ENCODE measurements at places on chromosomes 3 and 15.
A peak's percentile ranks its signal among the peaks of the same experiment; 100 is the strongest.

- DNase-seq = no peak
Observed at GRCh38 chr3:120276767-120277166, 8.3 kb downstream of the GPR156 start.

DNA sequence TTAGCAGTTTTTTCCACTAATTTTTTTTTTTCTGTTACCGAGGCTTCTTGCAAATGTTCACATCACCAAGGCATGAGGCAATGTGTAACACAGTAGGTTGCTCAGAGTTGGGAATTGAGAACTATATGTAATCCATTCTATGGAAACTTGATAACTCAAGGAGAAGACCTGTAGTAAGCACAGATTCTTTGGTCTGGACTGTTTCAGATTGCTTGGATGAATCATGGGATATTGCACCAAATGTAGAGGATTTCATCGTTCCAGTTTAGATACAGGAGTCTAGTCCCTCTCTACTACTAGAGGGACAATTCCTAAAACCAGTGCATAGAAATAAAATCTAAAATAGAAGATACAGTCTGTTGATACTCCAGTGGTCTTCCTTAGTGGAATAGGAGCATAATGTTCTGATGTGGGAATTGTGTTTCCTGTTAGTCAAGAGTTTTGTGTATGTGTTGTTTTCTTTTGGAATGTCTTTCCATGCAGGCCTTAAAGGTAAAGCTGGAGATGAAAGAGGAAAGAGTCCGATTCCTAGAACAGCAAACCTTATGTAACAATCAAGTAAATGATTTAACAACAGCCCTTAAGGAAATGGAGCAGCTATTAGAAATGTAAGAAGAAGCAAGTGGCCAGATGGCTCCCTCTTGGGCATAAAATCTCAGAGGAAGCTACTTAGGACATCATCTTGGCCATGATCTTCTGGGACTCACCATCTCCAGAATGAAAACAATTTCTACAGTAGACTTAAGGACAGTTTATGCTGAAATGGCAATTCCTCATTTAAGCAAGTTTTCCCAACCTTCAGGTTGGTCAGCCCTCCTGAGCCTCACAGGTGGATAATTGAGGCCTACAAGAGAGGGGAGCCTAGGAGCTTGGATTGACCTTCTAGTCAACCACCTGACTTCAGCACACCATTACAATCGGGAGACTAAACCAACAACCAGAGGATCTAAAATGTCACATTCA is 10.7 kb downstream of the KNSTRN start:
- no peak for DNase-seq

- no peak for DNase-seq
Observed at GRCh38 chr3:46359733-46360493, 6.0 kb downstream of the CCR2 start.

DNA sequence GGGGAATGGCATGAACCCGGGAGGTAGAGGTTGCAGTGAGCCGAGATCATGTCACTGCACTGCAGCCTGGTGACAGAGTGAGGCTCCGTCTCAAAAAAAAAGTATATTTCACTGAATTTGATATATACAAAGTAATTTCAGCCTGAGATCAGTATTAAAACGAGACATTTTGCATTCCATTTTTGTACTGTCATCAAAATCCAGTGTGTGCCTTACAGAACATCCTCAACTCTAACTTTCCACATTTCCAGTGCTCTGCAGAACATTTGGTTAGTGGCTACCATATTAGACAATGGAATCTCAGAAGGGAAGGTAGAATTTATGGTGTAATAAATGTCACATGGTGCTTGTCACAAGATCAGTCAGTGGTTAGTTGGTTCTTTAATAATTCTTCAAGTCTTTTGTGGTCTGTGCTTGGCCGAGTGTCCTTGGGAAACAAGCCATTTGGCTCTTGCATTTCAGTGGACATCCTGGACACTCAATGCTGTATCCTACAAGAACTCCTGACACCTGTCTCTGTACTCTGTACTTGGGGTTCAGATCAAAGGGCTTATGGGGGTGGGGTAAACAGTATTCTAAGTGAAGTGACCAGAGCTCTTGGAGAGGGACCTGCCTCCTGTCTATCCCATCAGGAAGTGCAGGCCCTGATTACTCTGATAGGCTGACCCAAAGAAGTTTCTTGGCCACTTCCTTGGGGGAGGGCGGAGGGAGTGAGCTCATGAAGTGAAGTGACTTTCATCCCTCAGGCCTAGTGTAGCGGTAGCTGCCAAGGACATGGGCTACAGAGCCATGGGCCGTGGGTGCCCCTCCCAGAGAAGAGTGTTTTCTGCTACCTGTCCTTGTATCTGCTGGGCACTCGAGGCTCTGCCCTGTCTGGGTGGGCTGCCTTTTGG is 3.7 kb downstream of the ACVR2B start:
- no peak for DNase-seq

- DNase-seq = no peak
Observed at GRCh38 chr15:90402223-90402622, 14.2 kb downstream of the IQGAP1 start.

- no peak for DNase-seq
Observed at GRCh38 chr3:68664276-68664675, 268.1 kb downstream of the TAFA4 start.

- DNase-seq = peak; percentile 83
Observed at GRCh38 chr3:53255775-53256703, at the start of gene TKT. Gene TKT, minus strand, starts transcription at chr3:53256022. Its CDS starts 80 bp downstream, at chr3:53255942.

DNA sequence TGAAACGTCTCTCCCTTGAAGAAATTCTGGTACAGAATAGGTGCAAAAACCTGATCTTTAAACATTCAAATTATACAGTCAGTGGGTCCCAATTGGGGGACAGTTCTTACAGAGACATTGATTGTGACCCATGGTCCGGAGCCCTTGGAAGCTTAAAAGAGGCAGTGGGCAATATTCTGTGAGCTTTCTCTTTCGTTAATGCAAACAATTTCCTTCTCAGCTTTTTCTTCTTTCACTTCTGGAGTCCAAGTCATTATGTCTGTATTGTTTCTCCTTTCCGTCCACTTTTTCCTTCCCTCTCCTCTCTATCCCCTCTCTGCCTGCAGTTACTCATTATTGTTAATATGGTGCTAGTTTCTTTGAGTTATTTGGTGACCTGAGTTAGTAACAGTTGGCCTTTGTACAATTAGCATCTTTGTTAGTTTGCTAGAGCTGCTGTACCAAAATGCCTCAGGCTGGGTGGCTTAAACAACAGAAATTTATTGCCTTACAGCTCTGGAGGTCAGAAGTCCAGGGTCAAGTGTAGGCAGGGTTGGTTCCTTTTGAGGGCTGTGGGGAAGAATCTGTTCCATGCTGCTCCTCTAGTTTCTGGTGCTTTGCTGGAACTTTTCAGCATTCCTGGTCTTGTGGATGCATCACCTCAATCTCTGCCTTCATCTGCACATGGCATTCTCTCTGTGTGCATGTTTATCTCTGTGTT is 102.6 kb downstream of the GMPS start:
- no peak for DNase-seq

DNA sequence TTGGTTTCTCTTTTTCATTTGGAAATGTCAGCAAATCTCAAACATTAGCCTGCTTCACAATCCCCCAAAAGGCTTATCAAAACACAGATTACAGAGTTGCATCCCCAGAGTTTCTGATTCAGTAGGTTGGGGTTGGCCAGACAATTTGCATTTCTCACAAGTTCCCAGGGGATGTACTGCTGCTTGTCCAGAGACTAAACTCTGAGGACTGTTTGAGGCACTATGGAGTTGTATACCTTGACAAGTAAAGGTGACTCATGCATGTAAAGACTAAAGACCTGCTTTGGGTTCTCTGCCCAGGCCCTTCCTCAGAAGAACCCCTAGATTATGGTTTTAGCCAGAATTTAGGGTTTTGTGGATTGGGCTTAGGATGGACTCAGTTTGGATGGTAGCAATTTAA is 151.1 kb upstream of the ARHGEF26 start:
- no peak for DNase-seq

- DNase-seq = no peak
Observed at GRCh38 chr3:169362868-169363267, 300.6 kb downstream of the MECOM start.

DNA sequence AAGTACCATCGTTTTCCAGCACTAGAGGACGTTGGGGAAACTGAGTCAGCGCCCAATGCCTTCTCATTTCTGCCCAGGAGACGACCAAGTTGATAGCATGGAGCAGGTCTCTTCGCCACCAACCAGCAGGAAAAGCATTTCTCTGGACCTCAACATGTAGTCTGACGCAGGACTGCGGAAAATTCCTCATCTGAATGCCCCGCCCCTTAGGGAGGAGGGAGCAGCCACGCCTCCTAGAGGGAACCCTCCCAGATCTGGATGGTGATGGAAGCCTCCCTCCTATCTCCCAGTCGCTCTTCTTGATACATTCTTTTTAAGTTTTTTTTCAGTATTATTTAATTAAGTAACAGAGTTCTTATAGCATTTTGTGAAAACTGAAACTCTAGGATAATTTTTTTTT is 17.4 kb upstream of the MINDY4B start:
- no peak for DNase-seq

DNA sequence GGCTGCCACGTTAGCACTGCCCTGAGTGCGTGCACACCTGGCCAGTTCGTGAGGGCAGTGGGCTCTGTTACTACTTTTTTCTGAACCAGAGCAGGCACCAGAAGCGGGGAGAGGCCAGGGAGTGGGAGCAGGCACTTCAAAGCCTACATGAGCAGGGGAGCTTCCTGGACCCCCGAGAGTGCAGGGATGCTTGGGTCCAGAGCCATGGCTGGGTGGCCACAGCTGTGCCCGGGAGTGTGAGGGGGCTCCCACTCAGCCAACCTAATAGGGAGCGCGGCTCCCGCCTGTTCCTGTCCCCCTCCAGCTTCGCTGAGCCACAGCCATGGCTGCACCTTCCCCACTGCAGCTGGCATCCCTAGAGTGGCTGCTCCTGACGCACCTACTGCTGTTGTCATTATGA is 1423.3 kb downstream of the SI start:
- no peak for DNase-seq

GRCh38 chr3:181999314-181999713 is 287.6 kb downstream of the SOX2 start:
- no peak for DNase-seq

DNA sequence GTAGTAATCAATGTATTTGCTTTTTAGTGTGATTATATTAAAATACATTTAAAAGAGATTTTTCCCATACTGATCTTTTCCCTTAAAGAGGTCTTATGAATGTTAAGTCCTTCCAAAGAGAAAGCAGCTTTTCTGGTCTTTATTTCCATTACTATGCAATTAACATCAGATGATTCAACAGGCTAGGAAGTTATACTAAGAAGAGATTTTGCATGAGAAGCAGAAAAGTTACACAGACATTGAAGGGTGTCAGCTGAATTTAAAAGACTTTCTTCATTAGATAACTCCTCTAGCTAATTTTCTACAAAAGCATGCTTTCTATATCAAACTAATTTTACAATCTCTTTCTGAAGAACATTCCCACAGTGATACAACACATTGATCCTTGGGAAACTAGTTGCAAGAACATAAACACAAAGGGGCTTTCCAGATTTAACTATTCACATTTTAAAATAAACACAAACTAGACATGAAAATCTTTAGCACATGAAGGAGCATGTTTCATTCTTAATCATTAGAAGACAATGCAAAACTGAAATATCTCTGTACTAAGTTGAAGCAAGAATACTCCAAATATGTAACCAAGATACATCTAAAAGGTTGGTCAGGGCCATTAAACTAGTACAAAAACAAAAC is 965.8 kb downstream of the ROBO1 start:
- DNase-seq = no peak

GRCh38 chr3:6022621-6023020 is 835.1 kb downstream of the EDEM1 start:
- no peak for DNase-seq

DNA sequence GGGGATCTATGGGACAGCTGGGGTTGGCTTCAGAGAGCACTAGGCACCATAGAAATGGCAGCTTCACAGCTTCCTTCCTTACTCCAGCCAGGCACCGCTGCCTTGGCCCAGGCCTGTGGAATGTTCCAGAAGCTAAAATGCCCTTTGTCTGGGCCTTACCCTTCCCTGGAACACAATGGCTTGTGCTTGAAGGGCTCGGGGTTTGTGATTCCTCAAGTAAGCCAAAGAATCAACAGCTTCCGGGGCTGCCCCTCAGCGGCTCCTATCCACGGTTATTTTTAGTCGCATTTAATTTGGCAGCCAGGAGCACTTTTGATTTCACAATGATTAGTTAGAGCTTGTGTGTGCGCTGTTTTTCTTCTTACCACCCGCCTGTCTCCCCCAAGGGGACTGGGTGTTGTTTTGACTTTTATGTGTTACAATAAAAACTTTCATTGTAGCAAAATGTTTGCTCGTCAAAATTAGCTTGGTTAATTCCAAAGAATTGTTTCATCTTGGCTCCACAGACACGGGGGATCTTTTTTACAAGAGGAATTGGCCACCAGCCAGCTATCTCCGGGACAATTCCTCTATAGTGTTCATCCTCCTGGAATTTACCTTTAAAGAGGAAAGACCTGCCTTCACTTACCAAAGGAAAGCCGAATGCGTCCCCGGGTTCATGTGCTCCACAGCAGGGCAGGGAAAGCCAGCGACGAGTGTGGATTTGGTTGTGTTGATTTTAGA is 73.8 kb downstream of the TLE3 start:
- DNase-seq = no peak

DNA sequence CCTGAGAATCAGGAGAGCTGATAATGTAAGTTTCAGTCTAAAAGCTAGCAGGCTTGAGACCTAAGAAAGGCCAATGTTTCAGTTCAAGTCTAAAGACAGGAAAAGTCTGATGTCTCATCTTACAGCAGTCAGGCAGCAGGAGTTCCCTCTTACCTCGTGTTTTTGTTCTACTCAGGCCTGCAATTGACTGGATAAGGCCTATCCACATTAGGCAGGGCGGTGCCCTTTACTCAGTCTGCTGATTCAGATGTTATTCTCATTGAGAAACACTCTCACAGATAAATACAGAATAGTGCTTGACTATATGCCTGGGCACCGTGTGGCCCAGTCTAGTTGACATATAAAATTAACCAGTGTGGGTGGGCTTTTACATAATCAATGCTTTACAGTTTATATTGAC is 122.4 kb downstream of the NR1D2 start:
- DNase-seq = no peak

DNA sequence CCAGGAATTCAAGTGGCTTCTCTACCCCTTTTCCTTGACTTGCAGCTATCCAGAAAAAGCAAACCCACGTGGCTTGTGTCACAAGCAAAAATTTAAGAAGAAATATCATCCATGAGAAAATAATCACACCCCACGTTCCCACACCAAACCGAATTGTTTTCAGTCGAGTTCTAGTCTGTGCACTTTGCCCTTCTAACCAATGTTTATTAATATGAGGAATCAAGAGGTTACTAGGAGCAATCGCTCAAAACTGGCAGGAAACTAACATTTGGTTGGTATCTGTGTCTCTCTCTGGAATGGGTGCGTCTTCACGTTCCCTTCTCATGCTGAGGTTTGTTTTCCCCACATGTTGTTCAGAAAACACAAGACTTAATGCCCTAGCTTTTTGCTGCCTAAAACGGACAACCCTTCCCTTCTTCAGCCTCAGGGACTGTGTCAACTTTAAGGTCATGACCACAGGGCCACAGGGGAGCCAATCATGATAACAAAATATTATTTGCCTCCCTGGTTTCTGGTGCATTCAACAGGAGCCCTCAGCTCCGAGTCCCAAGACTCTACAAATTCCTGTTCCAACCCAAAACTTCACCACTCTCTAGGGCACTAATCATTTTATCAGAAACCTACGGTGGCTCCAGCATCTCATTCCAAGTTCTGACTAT is 41.4 kb upstream of the LMCD1 start:
- DNase-seq = no peak
